NCI-H2081 treated with DMSO at 0.1 percent for 48 hours (cell line): ENCODE measurements at places on chromosomes 2 and 18.

GRCh38 chr2:42117923-42118753 is 51.0 kb upstream of the EML4 start:
- DNase-seq: no peak

- DNase-seq: no peak
These were observed 66.8 kb upstream of the SEC11C start for GRCh38 chr18:59072727-59073421.

DNA sequence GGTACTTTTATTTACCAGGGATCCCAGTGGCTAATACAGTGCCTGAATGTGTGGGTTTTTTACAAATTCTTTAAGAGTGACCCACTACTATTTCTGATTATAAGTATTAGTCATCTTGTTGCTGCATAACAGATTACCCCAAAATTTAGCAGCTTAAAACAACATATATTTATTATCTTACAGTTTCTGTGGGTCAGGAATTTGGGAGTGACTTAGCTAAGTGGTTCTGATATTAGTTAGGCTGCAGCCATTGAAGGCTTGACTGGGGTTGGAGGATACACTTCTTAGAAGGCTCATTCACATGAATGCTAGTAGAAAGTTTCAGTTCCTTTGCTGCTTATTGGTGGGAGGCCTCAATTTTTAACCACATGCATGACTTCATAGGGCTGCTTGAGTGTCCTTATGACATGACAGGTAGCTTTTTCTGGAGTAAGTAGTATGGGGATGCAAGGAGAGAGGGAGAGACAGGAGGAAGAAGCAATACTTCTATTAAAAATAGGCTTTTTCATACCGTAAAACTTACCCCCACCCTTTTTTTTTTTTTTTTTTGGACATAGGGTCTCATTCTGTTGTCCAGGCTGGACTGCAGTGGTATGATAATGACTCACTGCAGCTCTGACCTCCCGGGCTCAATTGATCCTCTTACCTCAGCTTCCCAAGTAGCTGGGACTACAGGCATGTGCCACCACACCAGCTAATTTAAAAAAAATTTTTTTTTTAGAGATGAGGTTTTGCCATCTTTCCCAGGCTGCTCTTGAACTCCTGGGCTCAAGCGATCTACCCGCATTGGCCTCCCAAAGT is 13.3 kb upstream of the POLE4 start:
- DNase-seq: no peak

DNA sequence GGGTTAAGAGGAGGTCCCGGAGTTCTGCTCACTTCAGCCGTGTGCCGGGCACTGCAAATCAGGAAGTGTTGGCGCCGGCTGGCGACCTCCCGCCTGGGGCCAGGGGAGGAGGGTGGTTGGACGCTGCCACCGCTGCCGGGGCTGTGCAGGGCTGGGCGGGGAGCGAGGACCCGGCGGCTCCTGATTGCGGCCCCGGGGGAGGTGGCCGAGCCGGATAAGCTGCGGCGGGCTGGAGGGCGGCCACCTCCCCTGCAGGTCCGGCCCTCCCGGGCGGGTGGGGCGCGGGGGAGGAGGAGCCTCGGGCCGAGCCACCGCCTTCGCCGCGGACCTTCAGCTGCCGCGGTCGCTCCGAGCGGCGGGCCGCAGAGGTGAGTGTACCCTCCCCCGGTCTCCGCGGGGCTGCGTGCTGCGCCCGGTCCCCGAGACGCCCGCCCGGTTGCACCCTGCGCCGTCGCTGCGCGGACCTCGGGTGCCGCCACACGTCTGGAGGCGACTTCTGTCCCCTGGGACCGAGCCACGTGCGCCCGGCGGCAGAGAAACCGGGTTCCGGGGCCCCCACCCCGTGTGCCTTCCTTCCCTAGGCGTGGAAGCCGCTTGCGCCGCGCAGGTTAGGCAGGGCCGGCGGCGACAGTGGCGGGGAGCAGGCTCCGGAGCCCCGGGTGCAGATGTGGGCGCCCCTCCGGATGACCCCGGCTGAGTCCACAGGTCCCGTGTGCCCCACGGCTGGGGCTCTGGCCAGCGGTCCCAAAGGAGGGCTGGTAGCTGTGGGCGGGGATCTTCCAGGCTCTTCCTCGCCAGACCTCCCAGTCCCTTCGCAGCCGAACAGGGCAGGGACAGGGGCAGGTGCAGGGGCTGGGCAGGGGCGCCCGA is at the start of gene STEAP3:
TSS of gene STEAP3 (plus strand) at position 314 of the 870 bp plus-strand sequence. CDS start 7,179 bp downstream, outside the sequence.
- DNase-seq: no peak

GRCh38 chr18:34710934-34711333 is 836 bp downstream of the DTNA start:
- peak; percentile 16 for DNase-seq

DNA sequence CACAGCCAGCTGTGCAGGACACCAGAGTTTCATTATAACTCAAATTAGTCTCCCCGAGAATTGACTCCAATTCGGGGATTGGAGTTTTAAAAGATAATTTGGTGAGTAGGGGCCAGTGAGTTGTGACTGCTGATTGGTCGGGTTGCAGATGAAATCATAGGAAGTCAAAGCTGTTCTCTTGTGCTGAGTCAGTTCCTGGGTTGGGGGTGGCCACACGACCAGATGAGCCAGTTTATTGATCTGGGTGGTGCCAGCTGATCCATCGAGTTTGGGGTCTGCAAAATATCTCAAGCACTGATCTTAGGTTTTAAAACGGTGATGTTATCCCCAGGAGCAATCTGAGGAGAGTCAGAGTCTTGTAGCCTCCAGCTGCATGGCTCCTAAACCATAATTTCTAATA is 82.7 kb upstream of the SLC66A3 start:
- DNase-seq: no peak

DNA sequence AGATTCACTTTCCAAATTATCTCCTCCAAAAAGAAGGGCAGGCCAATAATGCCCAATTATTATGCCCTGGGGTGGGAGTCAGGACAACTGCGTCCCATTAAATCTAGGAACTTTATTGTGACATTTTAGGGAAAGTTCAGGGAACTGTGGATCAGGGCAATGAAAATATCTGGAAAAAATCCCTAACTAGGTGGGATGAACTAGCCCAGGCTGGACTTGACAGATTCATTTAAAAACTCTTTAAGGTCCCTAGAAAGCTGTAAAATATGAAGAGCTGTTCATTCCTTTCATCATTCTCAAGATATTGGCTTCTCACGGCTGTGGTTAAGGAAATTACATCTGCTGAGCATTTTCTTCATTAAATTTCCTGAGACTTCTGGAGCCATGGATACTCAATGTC is 8.2 kb downstream of the CREG2 start:
- no peak for DNase-seq

DNA sequence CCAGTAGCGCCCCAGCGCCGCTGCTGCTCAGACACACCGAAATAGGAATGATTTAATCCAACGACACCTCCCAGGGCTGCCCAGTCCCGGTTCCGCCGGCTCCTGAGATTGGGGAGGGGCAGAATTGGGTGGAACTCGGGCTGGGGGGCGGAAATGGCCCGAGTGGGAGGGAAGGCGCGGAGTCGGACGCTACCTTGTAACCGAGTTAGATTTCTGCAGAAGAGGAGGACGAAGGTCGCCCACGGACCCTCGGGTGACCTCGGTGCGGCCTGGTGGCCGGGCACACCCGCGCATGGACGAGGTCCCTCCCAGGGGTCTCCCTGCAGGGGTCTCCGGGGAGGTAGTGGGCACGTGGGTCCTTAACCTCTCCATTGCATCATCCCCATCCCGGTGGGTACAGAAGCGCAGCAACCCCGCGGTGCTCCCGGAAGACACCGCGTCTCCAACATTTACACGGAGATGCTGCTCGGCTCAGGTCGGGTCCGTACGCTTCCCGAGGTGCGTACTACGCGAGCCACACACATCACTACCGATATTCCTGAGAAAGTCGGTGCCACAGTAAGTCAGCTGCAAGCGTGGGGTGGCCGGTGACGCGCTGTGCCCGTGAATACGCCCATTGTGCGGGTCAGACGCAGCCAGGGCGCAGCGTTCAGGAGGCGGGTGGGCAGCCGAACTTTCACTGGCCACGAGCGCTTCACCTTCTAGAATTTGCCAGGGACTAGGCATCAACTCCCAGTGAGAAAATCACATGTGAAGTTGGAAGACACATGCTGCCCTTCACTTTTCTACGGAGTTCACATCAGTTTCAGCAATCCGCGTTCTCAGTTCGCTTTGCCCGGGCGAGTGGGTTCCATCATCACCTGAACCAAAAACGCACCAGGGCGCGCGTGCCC is 3.0 kb downstream of the ZNF516 start:
- DNase-seq: no peak

DNA sequence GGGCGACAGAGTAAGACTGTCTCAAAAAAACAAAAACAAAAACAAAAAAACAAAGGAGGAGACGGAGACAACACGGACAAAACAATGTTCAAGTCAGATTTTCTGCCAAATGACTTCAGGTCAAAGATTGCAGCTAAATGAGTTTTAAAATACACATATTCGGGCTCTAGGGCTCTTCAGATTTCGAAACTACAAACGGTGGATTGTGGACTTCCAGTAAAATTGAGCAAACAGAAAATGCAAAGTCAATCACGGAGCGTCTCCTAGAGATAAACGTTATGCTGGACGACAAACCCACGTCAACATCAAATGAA is 558 bp downstream of the MRPS5 start:
- DNase-seq: no peak

GRCh38 chr2:65576861-65577601 is 144.6 kb upstream of the SPRED2 start:
- DNase-seq: no peak

DNA sequence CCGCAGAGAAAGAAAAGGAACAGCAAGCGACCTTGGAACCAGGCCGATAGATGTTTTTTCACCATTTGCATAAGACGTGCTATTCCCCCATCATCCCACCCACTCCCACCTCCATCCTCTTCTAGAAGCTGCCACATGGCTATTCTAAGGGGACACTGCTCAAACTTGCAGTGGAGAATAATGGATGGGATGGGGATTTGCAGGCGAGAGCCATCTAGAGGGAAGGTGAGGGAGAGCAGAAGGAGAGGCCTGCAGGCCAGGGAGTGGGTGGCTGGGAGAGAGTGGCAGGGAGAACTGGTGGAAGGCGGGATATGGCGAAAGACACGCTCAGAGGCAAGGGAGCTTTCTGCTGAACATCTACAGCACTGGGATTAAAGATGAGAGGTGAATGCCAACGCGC is 84.9 kb downstream of the MAPK4 start:
- DNase-seq: no peak

DNA sequence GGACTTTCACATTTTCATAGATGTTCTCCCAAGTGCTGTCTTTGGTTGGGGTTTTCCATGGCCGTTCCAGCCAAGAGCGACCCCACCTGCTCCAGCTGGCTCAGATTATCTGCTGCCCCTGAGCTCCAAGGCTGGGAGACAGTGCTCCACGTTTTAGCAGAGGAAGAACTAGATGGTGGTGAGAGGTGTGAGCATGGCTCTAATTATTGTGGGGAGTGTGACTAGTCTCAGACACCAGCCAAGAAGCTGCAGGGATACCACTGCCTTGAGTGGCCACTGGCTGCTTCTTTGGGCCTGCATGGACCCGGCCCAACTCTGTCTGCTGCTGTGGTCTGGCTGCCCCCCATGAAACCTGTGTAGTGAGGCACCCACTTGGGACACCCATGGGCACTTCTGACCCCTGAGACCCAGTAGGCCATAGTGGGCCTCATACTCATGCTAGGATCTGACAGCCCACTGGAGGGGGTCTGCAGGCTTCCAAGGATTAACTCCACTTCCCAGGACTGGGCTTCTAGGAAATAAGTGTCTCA is 2.8 kb upstream of the NCL start:
- no peak for DNase-seq

DNA sequence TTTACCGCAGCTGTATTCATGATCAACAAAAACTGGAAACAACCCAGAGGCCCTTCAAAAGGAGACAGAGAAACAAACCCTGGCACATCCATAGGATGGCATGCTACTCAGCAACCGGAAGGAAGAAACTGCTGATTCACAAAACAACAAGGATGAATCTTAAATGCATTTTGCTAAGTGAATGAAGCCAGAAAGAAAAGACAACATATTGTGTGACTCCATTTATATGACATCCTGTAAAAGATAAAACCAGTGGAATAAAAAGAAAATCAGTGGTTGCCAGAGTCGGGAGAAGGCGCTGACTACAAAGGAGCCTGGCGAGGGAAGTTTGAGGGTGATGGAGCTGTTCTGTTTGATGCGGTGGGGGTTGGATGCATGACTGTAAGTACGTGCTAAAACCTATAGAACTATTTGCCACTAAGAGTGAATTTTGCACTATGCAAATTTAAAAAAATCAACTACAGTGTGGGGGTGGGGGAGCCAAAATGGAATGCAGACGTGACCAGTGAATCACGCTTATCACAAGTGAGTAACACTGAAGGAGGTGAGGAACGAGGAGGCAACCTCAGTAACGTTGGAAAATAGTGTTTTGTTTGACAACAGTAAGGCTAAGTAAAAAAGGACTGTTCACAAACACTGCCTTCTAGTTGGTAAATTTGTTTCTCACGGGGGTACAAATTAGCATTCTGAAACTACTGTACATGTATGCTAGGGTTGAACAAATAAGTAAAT is 108.9 kb downstream of the INHBB start:
- DNase-seq: no peak

GRCh38 chr18:56146565-56146964 is 491.8 kb downstream of the TXNL1 start:
- DNase-seq: no peak

DNA sequence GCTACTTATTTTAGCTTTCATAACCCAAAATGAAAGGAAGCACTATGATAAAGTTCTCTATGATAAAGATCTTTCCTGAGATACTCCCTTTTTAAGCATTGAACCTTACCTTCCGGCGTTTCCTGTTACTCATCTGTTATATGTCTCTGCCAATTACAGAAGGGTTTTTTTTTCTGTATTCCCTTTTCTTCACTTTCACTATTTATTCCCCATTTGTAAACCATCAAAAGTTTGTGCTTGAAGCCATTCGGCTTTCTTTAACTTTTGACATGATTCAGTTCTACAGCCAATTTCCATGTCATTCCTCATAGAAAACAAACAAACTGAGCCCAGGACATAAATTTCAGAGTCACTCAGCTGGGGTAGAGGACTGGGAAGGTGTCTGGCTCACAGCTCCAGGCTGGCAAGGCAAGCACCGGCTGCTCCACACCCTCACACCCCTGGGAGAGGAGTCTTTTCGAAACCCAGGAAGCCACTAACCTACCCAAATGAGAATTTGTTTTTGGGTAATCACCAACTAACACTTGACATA is 429.4 kb upstream of the TRIB2 start:
- DNase-seq: no peak

- DNase-seq: no peak
These were observed 136.1 kb upstream of the NRP2 start for GRCh38 chr2:205545971-205546816.
